ENCODE measurements at places on chromosomes 6 and 20.
A peak's percentile ranks its signal among the peaks of the same experiment; 100 is the strongest.

- H3K27ac ChIP-seq, result no peak overlapping the region
- no peaks in the 10 kb centered on the region for H3K27me3 ChIP-seq
- no peaks in the 10 kb centered on the region for H3K36me3 ChIP-seq
- H3K4me1 ChIP-seq, result peaks cover 4% of the 10 kb centered on the region
- no peak for DNase-seq
These were observed 51.5 kb downstream of the TRERF1 start for GRCh38 chr6:42400061-42400760.

GRCh38 chr6:16764188-16764950, 3.1 kb upstream of the ATXN1 start:
- H3K27ac ChIP-seq, result no peak overlapping the region
- no peak overlapping the region for H3K4me3 ChIP-seq
- H3K4me1 ChIP-seq, result peaks cover 10% of the 10 kb centered on the region
- peak; percentile 85 for DNase-seq
- H3K36me3 ChIP-seq, result no peaks in the 10 kb centered on the region
- H3K27me3 ChIP-seq, result peaks cover 3% of the 10 kb centered on the region

GRCh38 chr6:25944688-25945574, 14.4 kb upstream of the SLC17A2 start:
- no peak for DNase-seq
- no peaks in the 10 kb centered on the region for H3K36me3 ChIP-seq
- no peak overlapping the region for H3K4me3 ChIP-seq
- H3K4me1 ChIP-seq, result no peaks in the 10 kb centered on the region

DNA sequence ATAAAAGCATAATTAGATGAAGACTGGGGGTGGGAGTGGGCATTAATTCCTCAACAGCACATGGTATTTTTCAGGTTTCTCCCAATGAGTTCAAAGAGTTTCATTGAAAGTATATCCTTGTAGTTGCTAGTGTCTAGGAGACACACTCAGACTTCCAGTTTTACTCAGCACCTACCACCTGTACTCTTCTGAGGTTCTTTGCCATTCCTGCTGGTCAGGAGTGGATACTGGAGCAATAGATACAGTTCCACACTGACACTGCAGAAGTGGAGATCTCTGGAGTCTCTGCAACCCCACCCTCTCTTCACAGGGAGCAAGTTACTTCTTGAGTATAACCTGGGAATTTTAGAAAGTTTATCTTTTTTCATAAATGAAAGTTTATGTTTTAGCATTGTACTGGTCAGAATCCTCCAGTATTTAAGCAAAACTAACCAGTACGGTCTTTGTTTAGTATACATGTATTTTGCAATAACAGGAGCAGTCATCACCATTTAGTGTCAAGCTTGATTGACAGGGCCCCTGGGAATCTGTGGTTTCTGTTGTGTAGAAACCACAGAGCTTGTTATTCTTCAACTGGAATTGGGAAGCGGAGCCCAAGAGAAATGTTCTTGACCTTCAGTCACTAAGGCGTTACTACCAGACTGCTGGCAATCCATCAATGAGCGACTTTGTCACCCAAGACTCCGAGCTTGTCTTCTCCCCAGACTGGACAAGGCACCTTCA, 148.1 kb downstream of the ZDHHC14 start:
- H3K4me3 ChIP-seq, result no peak overlapping the region
- DNase-seq, result no peak
- peaks cover 4% of the 10 kb centered on the region for H3K36me3 ChIP-seq
- no peak overlapping the region for H3K27ac ChIP-seq
- H3K4me1 ChIP-seq, result peaks cover 16% of the 10 kb centered on the region

GRCh38 chr6:16949716-16950115, 152.1 kb upstream of the STMND1 start:
- H3K4me3 ChIP-seq, result no peak overlapping the region
- no peak overlapping the region for H3K27ac ChIP-seq
- H3K27me3 ChIP-seq, result no peaks in the 10 kb centered on the region
- no peaks in the 10 kb centered on the region for H3K36me3 ChIP-seq
- H3K4me1 ChIP-seq, result no peaks in the 10 kb centered on the region

DNA sequence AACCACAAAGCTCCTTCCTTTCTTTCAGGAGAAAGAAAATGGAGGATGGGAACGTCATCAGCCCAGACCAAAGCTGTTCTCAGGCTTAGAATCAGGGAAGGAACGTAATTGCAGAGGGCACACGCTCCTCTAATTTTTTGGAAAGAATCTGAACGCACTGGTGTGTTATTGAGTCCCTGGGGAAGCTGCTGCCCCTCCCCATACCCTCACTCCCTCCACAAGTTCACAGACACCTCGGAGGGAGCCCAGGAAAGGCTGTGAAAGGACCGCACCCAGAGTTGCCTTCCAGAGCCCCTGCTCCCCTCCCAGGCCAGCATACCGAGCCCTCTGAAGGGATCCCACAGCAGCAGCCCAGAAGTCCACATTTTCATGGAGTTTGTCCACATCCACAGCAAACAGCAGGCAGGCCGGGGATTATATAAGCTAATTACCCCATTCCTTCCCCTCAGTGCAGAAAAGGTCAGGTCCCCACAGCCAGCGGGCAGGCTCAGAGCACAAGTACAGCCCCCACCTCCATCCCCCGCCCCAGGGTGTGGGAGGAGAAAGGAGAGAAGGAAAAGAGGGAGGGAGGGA, 53.7 kb downstream of the ANKRD60 start:
- no peaks in the 10 kb centered on the region for H3K36me3 ChIP-seq
- peaks cover 11% of the 10 kb centered on the region for H3K27me3 ChIP-seq
- H3K4me3 ChIP-seq, result no peak overlapping the region

DNA sequence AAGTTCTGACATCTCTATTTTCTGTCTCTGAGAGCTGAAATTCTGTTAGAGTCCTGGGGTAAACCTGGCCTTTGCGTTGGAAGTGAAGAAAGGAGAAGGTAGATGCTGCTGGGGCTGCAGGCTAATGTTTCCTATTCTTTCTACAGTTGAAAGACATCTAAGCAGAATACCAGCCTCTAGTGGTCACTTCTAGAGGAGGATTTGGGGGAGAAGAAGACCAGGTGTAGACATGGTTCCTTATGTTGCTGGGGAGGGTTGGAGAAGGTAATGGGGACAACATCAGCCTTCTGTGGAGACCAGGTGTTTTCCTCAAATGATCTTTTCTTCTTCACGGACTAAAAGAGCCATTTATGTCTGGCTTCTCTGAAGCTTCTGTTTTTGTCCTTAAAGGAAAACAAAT, 62.6 kb downstream of the BTBD3 start:
- H3K4me1 ChIP-seq, result peaks cover 4% of the 10 kb centered on the region
- H3K27ac ChIP-seq, result no peak overlapping the region
- no peaks in the 10 kb centered on the region for H3K27me3 ChIP-seq
- no peak overlapping the region for H3K4me3 ChIP-seq
- H3K36me3 ChIP-seq, result no peaks in the 10 kb centered on the region

DNA sequence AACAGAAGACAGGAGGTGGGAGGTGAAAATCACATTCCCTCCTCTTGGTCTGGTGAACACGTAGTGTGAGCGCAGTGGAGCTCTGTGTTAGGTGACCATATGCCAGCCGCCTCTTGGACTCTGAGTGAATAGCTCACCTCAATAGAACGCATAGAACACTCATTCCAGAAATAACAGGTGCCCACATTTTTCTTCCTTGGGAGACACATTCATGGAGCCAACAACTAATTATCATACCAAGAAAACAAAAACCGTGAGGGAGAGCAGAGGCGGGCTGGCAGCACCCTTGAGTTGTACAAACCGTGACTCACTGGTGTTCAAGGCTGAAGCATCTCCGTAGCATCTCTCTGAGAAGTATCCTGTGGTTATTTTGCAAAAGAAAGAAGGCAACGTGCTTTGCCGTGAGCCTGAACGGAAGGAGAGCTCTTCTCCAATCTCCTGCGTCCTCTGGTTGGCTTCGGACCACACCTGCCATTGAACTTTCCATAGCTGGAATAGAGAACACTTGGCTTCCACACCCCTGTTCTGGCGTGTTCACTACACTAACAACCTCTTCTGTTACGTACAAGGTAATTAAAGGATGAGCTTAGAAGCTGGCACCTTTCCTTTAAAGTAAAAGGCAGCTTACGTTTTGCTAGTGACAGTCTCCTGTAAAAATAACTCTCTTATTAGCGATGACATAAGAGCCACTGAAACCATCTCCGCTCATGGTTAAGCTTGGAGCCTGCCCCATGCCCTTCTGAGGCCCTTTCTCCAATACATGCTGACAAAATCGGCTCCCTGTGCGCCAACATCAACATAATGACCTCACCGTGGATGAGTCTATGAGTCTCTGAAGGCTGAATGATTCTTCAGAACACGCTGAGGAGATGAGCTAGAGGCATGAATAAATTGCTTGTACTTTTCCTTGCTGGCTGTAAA, 30.2 kb upstream of the SGK1 start:
- peak overlapping the region; percentile 60 for H3K27ac ChIP-seq
- no peaks in the 10 kb centered on the region for H3K36me3 ChIP-seq
- no peak overlapping the region for H3K4me3 ChIP-seq
- H3K27me3 ChIP-seq, result no peaks in the 10 kb centered on the region
- H3K4me1 ChIP-seq, result peaks cover 5% of the 10 kb centered on the region

- no peaks in the 10 kb centered on the region for H3K36me3 ChIP-seq
- no peaks in the 10 kb centered on the region for H3K4me1 ChIP-seq
- H3K4me3 ChIP-seq, result no peak overlapping the region
These were observed 118.2 kb downstream of the SLC16A10 start for GRCh38 chr6:111205502-111205901.

DNA sequence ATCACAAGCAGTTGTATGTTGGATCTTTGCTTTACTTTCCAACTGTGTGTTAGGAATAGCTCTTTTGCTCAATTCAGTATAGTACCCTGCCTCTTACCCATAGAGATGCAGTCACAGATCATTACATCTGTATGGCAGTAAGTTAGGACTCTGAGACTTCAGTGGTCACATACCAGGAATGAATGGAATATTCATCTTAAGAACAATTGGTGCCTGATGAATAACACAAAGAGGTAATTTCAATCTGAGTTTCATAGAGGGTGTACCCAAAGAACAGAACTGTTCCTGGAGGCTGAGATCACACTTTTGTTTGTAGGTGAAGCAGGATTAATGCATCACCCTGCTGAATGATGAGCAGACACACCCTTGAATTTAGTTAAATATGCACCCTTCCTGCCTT, 28.7 kb upstream of the KIF13A start:
- DNase-seq, result no peak
- no peaks in the 10 kb centered on the region for H3K36me3 ChIP-seq

DNA sequence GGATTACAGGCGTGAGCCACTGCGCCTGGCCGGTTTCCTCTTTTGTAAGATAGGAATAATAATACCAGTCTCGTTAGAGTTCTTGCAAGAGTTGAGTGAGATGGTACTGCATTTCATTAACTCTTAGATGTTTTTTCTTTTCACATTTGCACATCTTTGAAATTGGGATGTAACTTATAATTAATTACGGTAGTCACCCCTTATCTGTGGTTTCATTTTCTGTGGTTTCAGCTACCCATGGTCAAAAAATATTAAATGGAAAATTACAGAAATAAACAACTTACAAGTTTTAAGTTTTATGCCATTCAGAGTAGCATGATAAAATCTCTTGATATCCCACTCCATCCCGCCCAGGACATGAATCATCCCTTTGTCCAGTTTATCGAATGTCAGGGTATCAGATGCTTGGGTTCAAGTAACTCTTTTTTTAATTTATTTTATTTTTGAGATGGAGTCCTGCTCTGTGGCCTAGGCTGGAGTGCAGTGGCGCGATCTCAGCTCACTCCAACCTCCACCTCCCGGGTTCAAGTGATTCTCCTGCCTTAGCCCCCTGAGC, 15.4 kb downstream of the PTK7 start:
- H3K4me3 ChIP-seq, result no peak overlapping the region
- H3K4me1 ChIP-seq, result peaks cover 37% of the 10 kb centered on the region
- no peaks in the 10 kb centered on the region for H3K36me3 ChIP-seq
- no peaks in the 10 kb centered on the region for H3K27me3 ChIP-seq
- H3K27ac ChIP-seq, result peak overlapping the region; percentile 67

DNA sequence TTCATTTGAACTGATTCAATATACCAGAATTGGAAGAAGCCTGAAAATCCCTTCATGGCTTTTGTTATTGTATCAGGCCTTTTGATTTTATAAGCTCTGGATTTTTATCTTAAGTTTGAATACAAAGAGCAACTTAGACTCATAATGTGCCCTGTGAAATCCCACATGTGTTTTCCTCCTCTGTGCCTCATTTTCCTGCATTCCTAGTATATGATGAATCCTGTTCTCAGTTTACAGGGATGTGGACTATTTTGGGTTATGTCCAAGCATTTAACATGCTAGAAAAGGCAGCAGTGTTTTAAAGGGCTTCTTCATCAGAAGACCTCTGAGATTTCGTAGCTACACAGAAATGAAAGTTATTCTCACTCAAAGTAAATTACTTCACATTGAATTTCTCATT, 455.0 kb downstream of the RFPL4B start:
- no peaks in the 10 kb centered on the region for H3K4me1 ChIP-seq
- H3K36me3 ChIP-seq, result no peaks in the 10 kb centered on the region
- H3K27me3 ChIP-seq, result no peaks in the 10 kb centered on the region
- no peak for DNase-seq

GRCh38 chr6:122799916-122800686, 11.0 kb downstream of the SMPDL3A start:
- no peak overlapping the region for H3K4me3 ChIP-seq
- H3K4me1 ChIP-seq, result no peaks in the 10 kb centered on the region
- H3K27ac ChIP-seq, result no peak overlapping the region

DNA sequence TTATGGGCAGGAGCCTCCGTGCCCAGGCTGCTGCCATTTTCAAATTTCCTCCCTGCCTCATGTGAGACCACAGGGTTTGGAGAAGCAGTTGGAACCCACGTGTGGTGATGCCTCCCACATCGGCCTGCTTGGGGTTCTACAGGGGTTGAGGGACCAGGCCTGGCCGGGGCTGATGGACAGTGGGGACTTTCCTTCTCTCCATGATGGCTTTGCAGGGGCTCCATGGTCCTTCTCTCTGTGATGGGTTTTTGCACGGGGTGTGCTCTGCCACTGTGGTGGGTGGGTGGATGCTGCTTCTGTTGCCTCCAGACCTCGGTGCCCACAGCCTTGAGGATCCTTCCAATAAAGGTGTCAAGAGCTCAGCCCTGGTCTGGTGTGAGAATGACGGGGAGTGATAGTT, 54.4 kb downstream of the ADNP start:
- H3K27ac ChIP-seq, result no peak overlapping the region
- no peak overlapping the region for H3K4me3 ChIP-seq

GRCh38 chr6:37818536-37819176, 871 bp upstream of the ZFAND3 start:
- H3K27me3 ChIP-seq, result no peaks in the 10 kb centered on the region
- peaks cover 21% of the 10 kb centered on the region for H3K4me1 ChIP-seq
- H3K36me3 ChIP-seq, result no peaks in the 10 kb centered on the region
- DNase-seq, result peak; percentile 99

Data from spinal cord (tissue), 10 donors.